ENCODE measurements at places on chromosomes 7 and 10.

DNA sequence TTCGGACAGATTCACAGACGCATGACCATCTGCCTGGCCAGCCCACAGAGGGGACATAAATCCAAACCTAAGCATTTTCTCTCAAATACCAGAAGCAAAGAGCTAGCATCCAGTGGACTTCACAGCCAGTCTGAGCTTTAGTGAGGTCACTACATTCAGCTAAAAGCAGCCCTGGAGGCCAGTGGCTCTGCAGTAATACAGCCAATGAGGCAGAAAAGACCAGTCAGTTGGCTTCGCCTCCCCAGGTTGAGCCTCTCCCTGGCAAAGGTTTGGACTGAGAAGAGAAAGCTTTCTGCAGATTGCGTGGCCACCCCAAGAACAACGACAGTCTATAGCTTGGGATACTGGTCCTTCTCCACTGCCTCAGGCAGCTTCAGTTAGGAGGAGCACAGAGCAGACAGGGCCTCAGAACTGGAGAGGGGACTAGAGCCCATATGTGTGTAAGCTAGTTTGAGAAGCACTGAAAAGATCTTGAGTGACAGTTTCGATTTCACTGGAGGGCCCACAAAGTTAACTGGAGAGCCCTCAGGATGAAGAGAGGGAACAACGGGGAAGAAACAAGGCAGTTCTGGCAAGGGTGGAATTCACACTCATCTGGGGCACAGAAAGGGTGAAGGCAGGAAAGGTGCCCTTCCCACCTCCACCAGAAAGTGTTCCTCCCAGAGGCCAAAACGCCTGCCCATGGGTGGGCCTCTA, 3.8 kb downstream of the WDR91 start:
- no peak for DNase-seq

- DNase-seq: no peak
Measured at GRCh38 chr7:101294039-101294831, 27.4 kb downstream of the IFT22 start.

- DNase-seq: no peak
Measured at GRCh38 chr10:123537188-123537961, 128.8 kb upstream of the GPR26 start.

DNA sequence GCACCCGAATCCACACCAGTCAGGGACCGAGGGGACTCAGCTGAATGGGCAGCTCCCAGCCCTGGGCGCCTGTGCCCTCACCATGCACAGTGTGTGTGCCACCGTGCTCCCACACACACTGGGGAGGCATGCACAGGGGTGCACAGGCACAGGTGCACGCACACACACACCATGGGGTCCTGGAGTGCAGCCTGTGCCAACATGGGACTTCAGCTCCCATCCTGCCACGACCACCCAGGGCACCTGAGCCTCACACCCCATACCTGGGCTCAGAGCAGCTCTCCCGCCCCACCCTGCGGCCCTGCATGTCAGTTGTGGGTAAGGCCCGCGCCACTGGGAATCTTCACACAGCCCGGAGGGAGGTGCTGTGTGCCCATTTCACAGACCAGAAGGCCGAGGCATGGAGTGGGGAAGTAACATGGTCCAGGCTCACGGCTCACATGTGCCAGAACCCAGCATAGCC, 8.0 kb downstream of the ELFN1 start:
- DNase-seq: no peak

- DNase-seq: no peak
Measured at GRCh38 chr7:94092980-94093379, 88.8 kb upstream of the BET1 start.

GRCh38 chr7:46791188-46791587, 790.7 kb downstream of the TNS3 start:
- no peak for DNase-seq

DNA sequence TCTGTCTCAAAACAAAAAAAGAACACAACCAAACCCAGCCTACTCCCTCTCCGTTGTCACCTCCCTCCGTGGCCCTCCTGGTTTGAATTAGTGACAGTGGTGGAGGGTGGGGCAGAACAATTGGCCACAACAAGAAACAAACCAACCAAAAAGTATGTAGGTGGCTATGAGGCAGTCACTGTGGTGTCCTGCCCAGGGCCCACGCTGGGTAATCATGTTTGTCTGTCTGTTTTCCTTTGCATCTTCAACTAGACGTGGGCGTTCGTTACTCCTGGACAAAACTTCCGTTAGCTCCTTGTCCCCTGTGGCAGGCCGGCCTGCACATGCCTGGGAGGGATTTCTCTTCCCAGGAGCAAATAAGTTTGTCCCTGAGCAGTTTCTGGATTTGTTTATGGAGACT, 78.4 kb downstream of the XRCC2 start:
- DNase-seq: no peak
